NCI-H2081 treated with DMSO at 0.1 percent for 48 hours (cell line): ENCODE measurements at places on chromosomes 16 and 17.

DNA sequence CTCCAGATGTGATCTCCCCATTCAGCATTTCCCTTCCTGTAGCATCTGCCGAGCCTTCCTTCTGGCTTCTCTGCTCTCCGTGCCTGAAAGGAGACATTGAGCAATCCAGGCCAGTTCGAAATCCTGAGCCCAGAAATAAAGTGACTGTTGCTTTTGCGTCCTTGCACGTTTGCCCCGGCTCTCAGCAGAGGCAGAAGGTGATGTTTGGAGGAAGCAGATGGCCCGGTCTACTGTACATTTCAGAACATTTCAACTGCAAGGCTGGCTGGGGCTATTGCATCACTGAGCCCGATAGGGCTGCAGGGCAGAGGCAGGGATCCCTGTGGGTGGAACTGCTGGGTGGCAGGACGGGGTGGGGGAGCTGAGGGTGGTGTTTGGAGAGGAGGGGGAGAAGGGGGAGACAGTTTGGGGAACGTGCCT is 29.4 kb downstream of the IRF8 start:
- no peak for DNase-seq

DNA sequence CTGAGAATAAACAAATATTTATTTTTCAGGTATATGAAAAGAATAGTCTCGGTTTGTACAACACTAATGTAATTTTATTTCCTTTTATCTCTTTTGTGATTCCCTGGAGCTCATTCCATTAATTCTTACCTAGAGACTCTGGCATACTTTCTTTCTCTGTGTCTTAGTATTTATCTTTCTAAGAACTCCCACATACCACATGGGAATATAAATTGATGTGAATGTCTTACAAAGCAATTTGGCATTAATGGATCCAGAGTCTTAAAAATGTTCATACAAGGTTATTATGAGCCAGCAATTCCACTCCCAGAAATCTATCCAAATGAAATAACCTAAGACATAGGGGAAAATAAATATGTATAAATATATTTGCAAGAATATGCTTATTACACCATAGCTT is 202.7 kb downstream of the CDH11 start:
- no peak for DNase-seq

DNA sequence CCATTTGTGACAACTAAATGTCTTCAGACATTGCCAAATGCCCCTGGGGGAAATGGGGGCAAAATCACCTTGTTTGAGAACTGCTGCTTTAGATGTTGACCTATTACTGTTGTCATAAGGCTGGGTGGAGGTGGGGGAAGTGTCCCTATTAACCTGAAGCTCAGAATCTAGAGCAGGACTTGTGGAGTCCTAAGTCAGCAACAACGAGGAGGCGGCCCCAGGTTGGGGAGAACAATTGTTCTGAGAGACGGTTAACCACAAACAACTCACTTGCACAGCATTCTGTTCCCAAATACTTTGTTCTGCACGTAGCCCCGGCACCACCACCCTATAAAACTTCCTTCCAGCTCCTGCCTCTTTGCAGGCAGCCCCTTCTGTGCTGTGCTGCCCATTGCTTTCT is 32.5 kb downstream of the TEKT5 start:
- no peak for DNase-seq

DNA sequence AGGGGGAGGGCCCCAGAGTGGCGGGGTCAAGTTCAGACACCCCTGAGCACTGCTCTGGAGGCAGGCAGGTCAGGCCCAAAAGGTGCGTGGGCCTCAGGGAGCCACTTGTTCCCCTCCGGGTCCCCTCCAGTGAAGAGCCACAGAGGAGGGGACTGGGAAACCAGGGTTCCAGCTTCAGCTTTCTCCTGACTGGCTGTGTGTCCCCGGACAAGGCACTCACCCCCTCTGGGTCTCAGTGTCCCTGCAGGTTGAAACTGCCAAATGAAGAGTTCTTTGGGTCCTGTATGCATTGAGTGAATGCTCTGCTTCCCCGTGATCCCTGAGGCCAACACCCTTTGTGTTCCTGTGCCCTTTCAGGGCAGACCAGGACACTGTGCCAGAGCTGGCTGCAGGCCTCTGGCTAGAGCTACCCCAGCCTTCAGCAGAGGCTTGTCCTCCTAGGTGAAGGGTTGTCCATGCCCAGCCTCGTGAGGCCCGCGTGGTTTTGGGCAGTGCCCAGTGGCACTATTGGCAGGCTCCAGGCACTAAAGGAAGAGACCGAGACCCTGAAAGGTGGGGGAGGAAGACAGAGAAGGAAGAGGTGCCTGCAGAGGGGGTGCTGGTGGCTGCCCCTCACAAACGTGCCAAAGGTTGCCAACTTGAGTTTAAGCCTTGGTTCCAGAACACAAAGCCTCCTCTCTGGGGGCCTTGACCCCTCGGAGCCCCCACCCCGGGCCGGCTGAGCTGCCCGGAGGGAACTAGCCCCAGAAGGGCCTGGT is 13.3 kb upstream of the WNT3 start:
- no peak for DNase-seq

DNA sequence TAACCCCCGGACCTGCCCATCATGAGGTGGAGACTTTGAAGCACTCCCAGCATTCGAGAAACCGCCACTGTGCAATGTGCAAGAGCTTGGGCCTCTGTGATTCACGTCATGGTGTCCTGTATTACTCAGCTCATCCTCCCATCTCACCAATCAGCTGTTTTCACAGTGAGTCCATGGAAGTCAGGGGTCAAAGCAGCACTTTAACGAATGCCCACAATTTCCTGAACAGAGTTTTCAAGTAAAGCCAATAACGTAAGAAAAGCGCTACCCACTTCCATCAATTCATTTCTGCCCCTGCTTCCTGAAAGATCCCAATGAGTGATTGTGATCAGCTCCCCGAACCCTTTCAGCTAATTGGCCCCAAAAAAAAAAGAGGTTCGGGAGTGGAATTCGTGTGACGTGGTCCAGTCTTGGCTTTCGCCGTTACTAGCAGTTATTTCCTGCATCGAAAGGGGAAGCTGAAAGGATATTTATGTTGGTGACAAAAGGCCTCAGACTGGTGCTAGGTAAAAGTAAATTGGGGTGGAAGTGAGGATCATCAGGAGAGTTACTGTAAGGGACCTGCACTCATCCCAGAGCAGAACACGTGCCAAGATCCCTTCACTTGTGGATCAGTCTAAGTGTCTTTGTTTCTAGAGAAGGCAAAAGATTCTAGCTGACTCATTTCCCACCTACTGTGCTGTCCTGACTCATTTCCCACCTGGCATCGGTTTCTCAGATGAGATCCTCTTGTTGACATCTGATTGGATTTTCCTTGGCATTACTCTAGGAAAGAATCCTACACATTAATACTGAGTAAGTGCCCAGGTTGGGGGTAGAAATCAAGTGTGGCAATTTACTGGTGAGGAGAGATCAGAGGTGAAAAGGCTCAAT is 136.7 kb upstream of the NUDT7 start:
- no peak for DNase-seq

DNA sequence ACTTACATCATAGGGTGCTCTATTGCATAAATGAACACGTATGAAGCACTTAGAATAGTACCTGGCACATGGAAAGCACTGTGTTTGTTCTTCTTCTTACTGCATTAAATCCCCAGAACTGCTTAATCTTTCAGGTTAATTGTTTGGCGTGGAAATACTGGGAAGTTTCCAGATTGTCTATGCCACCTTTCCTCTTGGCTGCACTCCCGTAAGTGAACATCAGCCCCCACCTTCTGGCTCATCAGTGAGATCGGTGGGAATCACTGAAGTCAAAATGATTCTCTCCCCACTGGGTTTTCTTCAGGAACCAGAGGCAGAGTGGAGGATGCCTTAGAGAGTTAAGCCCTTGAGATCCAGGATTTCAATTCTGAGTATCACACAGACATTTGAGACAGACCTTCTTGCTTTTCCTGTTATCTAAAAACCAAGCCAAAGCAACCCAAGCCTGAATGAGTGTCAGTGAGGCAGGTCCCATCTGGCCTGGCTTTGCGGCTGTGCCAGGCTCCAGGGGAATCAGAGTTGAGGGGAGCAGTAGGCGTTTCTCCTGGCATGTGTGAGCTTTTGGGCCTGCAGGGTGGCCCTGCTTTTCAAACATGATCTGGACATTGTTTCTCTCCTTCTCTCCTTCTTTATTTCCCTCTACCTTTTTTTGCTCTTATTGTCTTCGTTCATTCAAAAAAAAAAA is 59.1 kb downstream of the OTOA start:
- DNase-seq = no peak

- DNase-seq = no peak
These were observed 17.1 kb downstream of the PHB1 start for GRCh38 chr17:49397586-49397985.

GRCh38 chr17:79814127-79814973 is 17.5 kb upstream of the CBX8 start:
- no peak for DNase-seq

GRCh38 chr17:40551879-40552768 is 13.1 kb downstream of the CCR7 start:
- DNase-seq = no peak

- no peak for DNase-seq
These were observed 11.2 kb upstream of the CEP20 start for GRCh38 chr16:15899538-15900100.

GRCh38 chr16:81804134-81804610 is 25.1 kb downstream of the PLCG2 start:
- no peak for DNase-seq

GRCh38 chr16:86020971-86021370 is 122.0 kb downstream of the IRF8 start:
- DNase-seq = no peak

- DNase-seq = no peak
These were observed 501.9 kb downstream of the SHISA9 start for GRCh38 chr16:13403326-13403725.

DNA sequence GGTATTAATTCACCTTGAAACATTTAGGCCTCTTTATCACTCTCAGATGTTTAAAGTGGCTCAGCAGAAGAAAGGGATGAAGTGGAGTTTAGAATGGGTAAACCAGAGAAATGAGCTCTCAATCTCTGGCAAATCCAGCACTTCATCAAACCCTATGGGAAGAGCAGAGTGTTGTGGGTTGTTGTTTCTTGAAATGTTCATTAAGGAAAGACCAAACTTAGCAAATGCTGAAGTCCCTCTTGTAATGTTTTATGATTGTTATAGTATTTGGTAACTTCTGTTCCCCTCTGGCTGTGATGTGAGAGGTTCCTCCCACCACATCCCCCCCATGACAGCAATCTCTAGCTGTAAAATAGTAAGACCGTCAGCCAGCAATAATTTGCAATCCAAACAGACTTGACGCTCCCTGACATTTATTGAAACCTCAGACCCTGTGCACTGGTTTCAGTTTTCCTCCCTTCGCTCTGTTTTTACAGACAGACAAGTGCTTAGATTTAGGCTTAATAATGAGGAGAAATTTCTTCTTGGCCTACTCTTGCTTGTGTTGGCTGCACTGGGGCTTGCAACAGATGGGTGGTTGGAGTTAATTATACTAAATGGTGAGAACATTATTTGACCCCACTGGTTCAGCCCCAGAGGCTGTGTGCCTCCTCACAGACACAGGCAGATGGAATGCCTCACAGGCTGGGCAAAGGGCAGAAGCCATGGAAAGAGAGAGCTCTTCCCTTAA is 609.4 kb upstream of the SOX9 start:
- DNase-seq = no peak

- DNase-seq = no peak
These were observed 1688.4 kb downstream of the TP53TG3F start for GRCh38 chr16:35147556-35148504.

GRCh38 chr16:2507665-2508064 is 6.1 kb upstream of the ATP6V0C start:
- DNase-seq = no peak

DNA sequence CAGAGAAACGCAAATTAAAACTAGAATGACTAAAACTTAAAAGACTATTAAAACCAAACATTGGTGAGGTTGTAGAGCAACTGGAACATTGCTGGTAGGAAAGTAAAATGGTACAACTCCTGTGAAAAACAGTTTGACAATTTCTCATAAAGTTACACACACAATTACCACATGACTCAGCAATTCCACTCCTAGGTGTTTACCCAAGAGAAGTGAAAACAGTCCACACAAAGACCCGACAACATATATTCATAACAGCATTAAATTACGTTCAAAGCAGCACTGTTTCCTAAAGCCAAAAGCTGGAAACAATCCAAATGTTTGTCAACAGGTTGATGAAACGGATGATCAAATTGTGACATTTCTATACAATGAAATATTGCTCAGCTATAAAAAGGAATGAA is 26.5 kb upstream of the ALOX12 start:
- DNase-seq = no peak

GRCh38 chr16:52167328-52167727 is 379.6 kb downstream of the TOX3 start:
- DNase-seq = no peak

DNA sequence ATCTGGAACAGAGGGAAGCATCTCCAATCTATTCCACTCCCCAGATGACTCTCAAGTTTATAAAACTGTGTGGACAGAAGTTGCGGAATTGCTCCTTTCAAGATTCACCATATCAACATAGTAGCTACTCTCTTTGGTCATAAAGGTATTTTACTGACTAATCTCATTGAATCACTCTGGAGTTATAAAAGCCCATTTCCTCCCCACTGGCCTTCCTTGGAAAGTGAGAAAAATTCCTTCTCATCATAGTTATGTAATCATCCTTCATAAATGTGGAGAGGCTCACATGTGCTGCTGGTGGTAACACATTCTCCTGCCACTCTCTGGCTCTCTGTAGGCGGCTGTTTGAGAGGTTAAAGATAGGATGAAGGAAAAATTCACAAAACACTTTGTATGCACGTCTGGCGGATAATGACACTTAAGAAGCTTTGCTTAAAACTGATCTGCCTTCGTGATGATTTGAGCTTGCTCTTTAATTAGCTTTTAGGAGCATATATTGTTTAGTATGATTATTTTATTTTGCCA is 1034.0 kb upstream of the EEF2KMT start:
- no peak for DNase-seq

DNA sequence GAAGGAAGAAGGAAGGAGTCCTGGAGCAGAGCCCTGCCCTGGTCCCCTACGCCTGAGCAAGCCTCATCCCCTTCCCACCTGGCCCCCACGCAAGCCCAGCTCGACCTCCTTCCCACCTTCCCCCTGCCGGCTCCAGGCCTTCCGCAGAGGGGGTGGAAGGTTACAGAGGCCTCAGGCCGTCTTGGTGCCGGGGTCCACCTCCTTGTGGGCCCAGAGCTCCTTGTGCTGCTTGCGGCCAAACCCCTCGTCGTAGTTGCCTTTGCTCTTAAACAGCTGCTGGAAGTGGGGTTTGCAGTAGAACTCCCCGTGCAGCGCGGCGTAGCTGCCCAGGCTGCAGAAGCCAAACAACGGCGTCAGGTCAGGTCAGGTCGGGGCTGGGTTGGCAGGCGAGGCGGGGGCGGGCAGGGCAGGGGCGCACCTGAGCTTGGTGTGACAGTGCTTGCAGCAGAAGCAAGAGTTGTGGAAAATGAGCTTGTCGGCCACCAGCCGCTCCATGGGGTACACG is 1.5 kb downstream of the LIMD2 start:
- DNase-seq = no peak
